ENCODE measurements at places on chromosomes 1 and 21. TPM values are rescaled to one million over a fixed set of nuclear protein-coding genes. Genes with fewer than 3 reads are reported as not detected.

TRPM2 gene
- 1.8 TPM for total RNA-seq

CLDN19 gene
- not detected for total RNA-seq

LRRIQ3 gene
- total RNA-seq = 0.44 TPM

PGLYRP3 gene
- total RNA-seq = not detected

KCNE2 gene
- not detected for total RNA-seq

CCDC18 gene
- 3.4 TPM for total RNA-seq

FAM229A gene
- total RNA-seq = 2.1 TPM

NR5A2 gene
- total RNA-seq = 1.3 TPM

ADGRB2 gene
- total RNA-seq = 12.1 TPM

HSPB7 gene
- 4,061 TPM for total RNA-seq

KIF21B gene
- 0.47 TPM for total RNA-seq

TMPRSS15 gene
- not detected for total RNA-seq

All from left ventricle myocardium inferior (tissue), 1 donor.